GM12878 (cell line): ENCODE measurements at places on chromosomes 2 and 18. TPM values are rescaled to one million over a fixed set of nuclear protein-coding genes. Genes with fewer than 3 reads are reported as not detected.

CHRNG gene
- total RNA-seq = not detected in 2 replicates

KRTCAP3 gene
- total RNA-seq = 2.2 and 2.7 TPM in 2 replicates

ARHGAP25 gene
- 0.56 and 1.0 TPM in 2 replicates for total RNA-seq

- no peak for DNase-seq
These were observed 2.6 kb upstream of the HOXD11 start for GRCh38 chr2:176104316-176105077.

GRCh38 chr2:138831691-138832090, 51.5 kb upstream of the NXPH2 start:
- no peak for DNase-seq

DNA sequence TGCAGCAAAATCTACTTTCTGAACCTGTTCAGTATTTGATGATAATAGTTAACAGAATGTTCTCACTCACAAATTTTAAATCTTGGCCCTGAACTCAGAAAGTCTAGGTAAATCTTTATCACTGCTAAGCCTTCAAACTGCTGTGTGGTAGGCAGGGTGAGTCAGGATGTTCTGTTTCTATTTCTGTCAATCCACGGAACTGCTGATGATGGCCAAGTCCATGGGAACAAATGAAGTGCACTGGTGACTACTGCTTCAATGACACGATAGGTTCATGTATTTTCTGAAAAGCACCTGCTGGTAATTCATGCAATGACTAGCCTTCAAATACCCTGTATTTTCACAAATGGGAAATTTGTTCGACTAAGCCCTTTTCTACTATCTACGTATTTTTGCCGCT, 14.2 kb downstream of the NIFK start:
- no peak for DNase-seq

GRCh38 chr2:238277695-238278094, 10.7 kb downstream of the PER2 start:
- no peak for DNase-seq
